Cardiac atrium fibroblast (primary cell): ENCODE measurements at places on chromosomes 6 and 20. TPM values are rescaled to one million over a fixed set of nuclear protein-coding genes. Genes with fewer than 3 reads are reported as not detected.

BPIFB4 gene
- total RNA-seq, result not detected in 2 replicates

TMEM170B gene
- total RNA-seq, result under 0.01 and 0.49 TPM in 2 replicates

NKAPL gene
- 0.36 and 2.3 TPM in 2 replicates for total RNA-seq

MICB gene
- 7.2 and 7.9 TPM in 2 replicates for total RNA-seq

THEMIS gene
- total RNA-seq, result not detected in 2 replicates

C20orf144 gene
- not detected in 2 replicates for total RNA-seq
